ENCODE measurements at places on chromosomes 1 and 21.

GRCh38 chr1:115655916-115656315 lies 14.1 kb downstream of the VANGL1 start:
- no peak for DNase-seq
- no peaks in the 10 kb centered on the region for H3K27me3 ChIP-seq
- H3K27ac ChIP-seq, result no peak overlapping the region

- H3K4me1 ChIP-seq, result peaks cover 3% of the 10 kb centered on the region
- no peak for DNase-seq
- H3K27me3 ChIP-seq, result peaks cover 2% of the 10 kb centered on the region
- peaks cover 4% of the 10 kb centered on the region for H3K36me3 ChIP-seq
Observed at GRCh38 chr21:28068455-28069358, 924.0 kb downstream of the LTN1 start.

- peaks cover 3% of the 10 kb centered on the region for H3K27me3 ChIP-seq
- DNase-seq, result no peak
- H3K4me1 ChIP-seq, result peaks cover 29% of the 10 kb centered on the region
- no peak overlapping the region for H3K27ac ChIP-seq
- H3K4me3 ChIP-seq, result no peak overlapping the region
Observed at GRCh38 chr1:164614316-164614715, 55.3 kb downstream of the PBX1 start.

- no peak overlapping the region for H3K27ac ChIP-seq
- peaks cover 5% of the 10 kb centered on the region for H3K4me1 ChIP-seq
- no peaks in the 10 kb centered on the region for H3K36me3 ChIP-seq
- no peak for DNase-seq
- H3K27me3 ChIP-seq, result no peaks in the 10 kb centered on the region
- no peak overlapping the region for H3K4me3 ChIP-seq
Observed at GRCh38 chr1:198904321-198904720, 265.5 kb downstream of the PTPRC start.

GRCh38 chr1:5755552-5756125 lies 236.6 kb downstream of the NPHP4 start:
- peaks cover 6% of the 10 kb centered on the region for H3K27me3 ChIP-seq
- H3K36me3 ChIP-seq, result no peaks in the 10 kb centered on the region
- DNase-seq, result no peak
- H3K4me1 ChIP-seq, result peaks cover 6% of the 10 kb centered on the region

- peaks cover 17% of the 10 kb centered on the region for H3K27me3 ChIP-seq
- H3K36me3 ChIP-seq, result no peaks in the 10 kb centered on the region
- DNase-seq, result peak; percentile 89
- peaks cover 37% of the 10 kb centered on the region for H3K4me1 ChIP-seq
- H3K27ac ChIP-seq, result peak overlapping the region; percentile 92
- peak overlapping the region; percentile 76 for H3K4me3 ChIP-seq
Observed at GRCh38 chr1:229694053-229694693, 68.1 kb downstream of the URB2 start.

DNA sequence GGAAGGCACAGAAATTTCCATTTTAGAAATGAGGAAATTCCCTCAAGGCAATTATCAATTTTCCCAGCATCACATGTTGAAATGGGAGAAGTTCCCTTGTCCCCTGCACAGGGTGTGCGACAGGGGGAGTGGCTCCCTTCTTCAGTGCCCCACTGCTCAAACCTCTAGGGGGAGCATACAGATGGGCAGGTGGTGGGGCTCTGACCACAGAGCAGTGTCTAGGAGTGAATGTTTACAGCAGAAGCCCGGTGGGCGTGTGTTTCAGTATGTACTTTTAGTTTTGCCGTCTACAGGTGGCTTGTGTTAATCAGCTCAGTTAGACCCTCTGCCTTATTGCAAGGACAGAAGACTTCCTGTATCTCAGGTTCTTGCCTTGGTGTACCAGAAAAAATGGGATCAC lies 493.7 kb upstream of the PLXNA2 start:
- no peak overlapping the region for H3K4me3 ChIP-seq
- no peak overlapping the region for H3K27ac ChIP-seq
- no peaks in the 10 kb centered on the region for H3K27me3 ChIP-seq
- no peaks in the 10 kb centered on the region for H3K4me1 ChIP-seq
- H3K36me3 ChIP-seq, result no peaks in the 10 kb centered on the region
- DNase-seq, result no peak
